ENCODE measurements at places on chromosomes 7 and 10.

- peak; percentile 46 for DNase-seq
Observed at GRCh38 chr7:25069900-25070443, 55.1 kb downstream of the CYCS start.

GRCh38 chr10:110865186-110865808 lies 6.4 kb upstream of the PDCD4 start:
- DNase-seq = no peak

DNA sequence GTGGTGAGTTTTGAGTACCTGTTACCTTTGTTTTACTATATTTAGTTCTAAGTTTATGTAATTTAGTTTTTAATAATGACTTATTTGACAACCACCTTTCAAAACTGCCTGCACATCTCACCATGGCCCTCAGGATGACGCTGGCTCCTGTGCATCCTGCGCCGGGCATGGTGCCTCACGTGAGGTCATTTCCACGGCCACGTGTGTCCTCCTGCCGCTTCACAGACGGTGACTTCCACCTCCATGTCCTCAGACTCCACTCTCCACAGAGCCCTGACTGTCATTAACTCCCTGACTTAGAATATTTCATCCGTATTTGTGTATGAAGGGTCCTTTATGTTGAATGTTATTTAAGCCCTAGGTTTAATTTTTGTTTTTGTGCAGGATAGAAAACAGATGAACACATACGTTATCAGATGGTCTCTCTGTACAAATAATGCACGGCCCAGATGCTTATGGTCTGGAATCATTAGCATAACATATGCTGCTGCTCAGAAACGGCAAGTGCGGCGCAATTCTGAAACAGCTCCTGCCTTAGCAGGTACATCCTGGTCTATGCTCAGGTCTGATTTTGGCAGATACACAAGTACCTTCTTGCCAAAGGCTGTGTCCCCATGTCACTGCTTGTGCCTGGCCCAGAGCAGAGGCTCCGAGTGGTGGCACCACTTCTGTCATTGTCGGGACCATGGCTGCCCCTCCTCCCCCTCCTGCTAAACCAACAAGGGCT lies 155.8 kb downstream of the WDR37 start:
- DNase-seq = no peak

- DNase-seq = no peak
Observed at GRCh38 chr7:112298543-112299100, 92.1 kb downstream of the ZNF277 start.

- DNase-seq = no peak
Observed at GRCh38 chr10:47027108-47027783, 116.0 kb downstream of the PTPN20 start.

- no peak for DNase-seq
Observed at GRCh38 chr7:42024537-42024936, 212.5 kb downstream of the GLI3 start.

GRCh38 chr7:137839903-137840779 lies 6.6 kb downstream of the DGKI start:
- no peak for DNase-seq

GRCh38 chr10:114065049-114065435 lies 21.4 kb downstream of the ADRB1 start:
- DNase-seq = no peak

- DNase-seq = no peak
Observed at GRCh38 chr7:68718097-68718551, 880.2 kb upstream of the AUTS2 start.

GRCh38 chr10:131452926-131453720 lies 141.6 kb upstream of the TCERG1L start:
- no peak for DNase-seq

- peak; percentile 62 for DNase-seq
Observed at GRCh38 chr10:71696628-71697326, 22.8 kb downstream of the C10orf105 start.

DNA sequence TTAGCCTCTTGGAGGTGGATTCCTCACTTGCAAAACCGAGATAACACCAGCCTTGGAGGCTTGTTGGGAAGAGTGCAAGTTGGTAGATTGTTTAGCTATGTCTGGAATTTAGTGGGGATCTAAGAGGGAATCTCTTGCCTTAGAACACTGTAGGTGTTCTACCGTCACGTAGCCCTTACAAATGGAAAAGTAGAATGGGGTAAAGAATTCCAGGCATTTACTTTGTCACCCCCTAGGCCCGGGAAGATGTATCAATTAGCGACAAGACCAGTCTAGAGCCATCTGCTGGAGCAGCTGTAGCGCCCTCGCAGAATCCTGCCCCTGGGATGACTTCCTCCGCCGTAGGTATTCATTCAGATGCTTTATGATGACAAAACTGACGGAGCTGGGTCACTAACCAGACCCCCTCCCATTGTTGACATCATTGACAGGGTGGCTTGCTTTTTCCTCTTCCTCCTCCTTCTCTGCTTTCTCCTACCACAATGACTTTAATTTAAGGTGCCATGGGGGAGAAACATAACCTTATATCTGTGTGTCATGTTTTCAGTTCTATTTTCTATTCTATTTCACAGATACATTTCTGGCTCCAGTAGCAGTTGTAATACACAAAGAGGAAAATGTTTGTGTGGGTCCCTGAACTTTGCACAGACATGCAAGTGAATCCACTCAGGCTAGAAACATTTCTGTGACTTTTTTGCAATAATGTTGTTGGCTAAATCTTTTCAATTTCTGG lies 262.6 kb upstream of the LYZL1 start:
- no peak for DNase-seq

GRCh38 chr7:98955992-98956391 lies 77.7 kb downstream of the TRRAP start:
- DNase-seq = no peak

- no peak for DNase-seq
Observed at GRCh38 chr10:85642421-85643170, 724.0 kb downstream of the GRID1 start.

DNA sequence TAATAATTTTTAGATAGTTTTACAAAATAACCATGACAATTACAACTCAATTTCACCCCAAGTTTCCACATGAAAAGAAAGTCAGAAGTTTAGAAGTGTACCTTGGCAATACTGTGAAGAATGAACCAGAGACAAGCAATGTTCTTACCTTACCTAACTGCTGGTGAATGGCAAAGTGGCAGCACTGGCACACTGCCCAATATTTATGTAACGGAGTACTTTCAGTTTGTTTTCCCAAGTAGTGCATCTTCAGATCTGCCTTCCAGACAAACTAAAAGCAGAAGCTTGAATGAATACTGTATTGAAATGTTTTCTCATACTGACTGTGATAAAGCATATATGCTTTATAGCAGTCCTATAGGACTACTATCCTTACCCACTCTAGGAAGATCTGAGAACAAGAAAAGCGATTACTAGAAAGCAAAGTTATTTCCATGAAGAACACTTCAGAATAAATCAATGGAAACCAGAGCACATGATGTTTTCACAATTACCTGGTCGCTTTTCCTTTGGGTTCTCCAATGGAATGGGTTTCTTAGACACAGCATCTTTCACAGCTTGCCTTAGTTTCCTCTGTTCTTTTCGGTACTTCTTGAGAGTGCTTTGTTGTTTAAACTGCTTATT lies 1.5 kb downstream of the NOC3L start:
- DNase-seq = no peak

DNA sequence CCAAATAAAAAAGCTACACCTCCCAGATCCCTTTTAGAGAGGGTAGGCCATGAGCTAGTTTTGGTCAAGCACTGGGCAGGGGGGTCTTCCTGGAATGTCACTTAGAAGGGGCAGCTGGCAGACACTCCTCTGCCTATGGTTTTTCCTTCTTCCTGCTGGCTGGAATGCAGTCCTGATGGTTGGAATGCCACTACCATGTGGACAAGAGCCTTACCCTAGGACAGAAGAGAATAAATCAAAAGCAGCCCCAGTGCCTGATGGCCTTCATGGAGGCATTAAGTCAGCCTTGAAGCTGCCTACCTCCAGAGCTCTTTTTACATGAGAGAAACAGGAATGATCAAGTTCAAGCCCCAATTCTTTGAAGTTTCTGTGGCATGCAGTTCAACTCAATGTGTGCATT lies 43.5 kb upstream of the SORBS1 start:
- DNase-seq = no peak

- DNase-seq = no peak
Observed at GRCh38 chr7:157517782-157518513, 181.1 kb downstream of the DNAJB6 start.

- no peak for DNase-seq
Observed at GRCh38 chr7:98657736-98658135, 40.7 kb downstream of the NPTX2 start.

DNA sequence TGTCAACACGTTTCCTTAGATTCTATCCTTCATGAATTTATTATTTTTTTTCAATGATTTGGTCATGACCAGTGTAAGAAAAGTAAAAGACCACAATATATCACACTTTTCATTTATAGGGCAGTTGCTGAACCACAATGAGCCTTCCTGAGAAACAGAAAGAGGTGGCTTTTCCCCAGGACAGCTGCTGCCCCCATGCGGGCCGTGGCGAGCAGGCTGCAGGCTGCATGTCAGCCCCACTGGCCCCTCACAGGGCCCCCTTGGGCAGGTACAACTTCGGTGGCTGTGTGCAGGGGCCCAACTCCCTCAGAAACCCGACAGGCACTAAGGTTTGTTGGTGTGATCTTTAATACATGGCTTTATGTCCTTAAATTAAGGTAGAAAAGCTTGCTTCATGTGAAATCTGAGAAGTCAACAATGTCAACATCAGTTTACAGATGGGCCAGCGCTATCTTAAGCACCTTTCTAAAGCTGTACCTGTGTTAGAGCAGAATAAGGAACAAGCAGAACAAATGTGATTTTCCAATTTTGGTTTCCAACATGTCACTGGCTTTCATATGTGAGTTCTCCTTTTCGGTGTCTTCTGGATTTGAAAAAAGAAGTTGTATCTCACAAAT lies 10.6 kb downstream of the BEND7 start:
- DNase-seq = no peak

GRCh38 chr10:130558746-130559546 lies 422.8 kb downstream of the GLRX3 start:
- no peak for DNase-seq

DNA sequence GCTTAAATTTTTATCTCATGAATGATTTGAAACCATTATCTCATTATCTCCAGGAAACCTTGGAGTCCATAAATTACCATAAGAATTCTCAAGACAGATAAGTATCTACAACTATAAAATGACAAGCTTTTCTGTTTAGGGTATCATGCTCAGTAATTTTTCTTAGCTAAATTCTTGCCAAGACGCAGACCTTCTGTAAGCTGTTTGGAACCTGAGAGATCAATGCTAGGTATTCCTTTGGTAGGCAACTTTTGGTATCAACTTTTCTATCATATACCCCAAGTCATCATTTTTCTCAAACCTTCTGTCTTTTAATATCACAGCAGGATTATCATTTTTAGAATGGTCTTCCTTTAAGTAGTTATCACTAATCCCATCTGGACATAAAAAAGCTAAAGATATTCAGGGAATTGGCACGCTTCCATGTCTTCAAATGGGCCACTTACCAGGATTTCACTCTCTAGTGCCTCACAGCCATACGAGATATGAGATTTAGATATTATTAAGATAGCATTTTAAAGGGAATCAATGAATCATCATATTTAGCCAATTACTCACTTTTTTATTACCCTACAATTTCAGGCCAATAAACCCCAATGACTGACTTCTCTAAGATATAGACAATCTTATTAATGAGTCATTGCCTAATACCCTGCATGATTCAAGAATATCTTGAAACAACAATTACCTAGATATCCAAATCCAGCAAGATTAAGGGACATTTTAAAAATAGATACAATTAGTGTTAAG lies 544.1 kb downstream of the HTR7 start:
- DNase-seq = no peak

GRCh38 chr7:39560997-39561396 lies 5.2 kb upstream of the YAE1 start:
- DNase-seq = no peak

- no peak for DNase-seq
Observed at GRCh38 chr10:88205842-88206446, 342.5 kb downstream of the PTEN start.

GRCh38 chr10:30027057-30028005 lies 32.1 kb downstream of the JCAD start:
- peak; percentile 59 for DNase-seq

GRCh38 chr7:144575456-144575855 lies 172.0 kb upstream of the NOBOX start:
- DNase-seq = no peak

GRCh38 chr10:86971232-86971991 lies 3.1 kb downstream of the ADIRF start:
- peak; percentile 72 for DNase-seq

DNA sequence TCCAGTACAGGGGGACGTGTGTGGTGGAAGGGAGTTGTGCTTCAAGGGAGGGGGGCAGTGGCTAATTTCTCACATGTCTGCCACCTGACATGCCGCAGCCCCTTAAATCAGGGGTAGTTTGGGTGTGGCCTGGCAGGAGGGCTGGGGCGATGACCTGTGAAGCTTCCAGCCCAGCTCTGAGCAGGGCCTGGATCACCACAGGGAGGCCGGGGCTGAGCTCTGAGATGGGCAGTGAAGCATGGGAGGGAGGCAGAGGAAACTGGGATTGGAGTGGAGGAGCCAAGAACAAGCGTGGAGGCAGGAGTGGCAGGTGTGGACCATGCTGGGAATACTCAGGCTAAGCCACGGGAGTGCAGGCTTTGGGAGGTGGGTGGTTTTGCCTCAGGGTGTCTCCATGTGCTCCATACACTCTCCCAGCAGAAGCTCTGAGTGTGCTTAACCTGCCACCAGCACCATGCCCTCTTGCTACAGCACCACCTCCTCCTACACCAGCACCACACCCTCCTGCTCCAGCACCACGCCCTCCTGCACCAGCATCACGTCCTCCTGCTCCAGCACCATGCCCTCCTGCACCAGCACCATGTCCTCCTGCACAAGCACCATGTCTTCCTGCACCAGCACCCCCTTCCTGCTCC lies 99.3 kb upstream of the SHH start:
- no peak for DNase-seq

GRCh38 chr10:59817773-59818172 lies 64.5 kb upstream of the MRLN start:
- no peak for DNase-seq

- DNase-seq = no peak
Observed at GRCh38 chr7:142540371-142540770, 208.9 kb upstream of the PRSS1 start.

- DNase-seq = no peak
Observed at GRCh38 chr10:29023678-29024077, 265.2 kb upstream of the LYZL1 start.

GRCh38 chr10:128708182-128708581 lies 582.0 kb upstream of the MKI67 start:
- DNase-seq = no peak

DNA sequence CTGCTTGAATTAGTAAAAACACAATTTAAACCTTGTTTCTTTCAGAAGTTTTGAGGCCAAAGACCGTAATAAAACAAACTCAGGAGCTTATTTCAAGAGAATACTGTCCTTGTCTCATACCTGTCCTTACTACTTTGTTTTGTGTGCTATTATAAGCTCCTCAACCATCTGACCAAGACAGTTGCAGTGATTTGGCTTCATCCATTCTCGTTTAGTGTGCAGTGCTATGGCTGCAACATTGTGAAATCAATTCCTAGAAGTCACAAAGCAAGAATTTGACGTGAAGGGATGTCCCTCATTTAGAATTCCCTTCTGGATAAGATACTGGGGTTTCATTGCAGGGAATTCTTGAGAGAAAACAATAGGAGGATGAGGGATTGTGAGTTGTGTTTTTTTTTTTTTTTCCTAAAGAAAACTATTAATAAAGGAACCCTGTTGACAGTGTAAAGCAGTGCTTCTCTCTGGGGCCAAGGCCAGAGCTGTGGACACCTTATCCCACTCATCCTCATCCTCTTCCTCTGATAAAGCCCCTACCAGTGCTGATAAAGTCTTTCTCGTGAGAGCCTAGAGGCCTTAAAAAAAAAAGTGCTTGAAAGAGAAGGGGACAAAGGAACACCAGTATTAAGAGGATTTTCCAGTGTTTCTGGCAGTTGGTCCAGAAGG lies at the start of gene OIT3:
OIT3 (plus strand) TSS at position 604 of the 663 bp plus-strand sequence. CDS start 60 bp downstream, outside the sequence.
- DNase-seq = no peak

- DNase-seq = no peak
Observed at GRCh38 chr10:73366381-73367298, 8.0 kb upstream of the CFAP70 start.
